ENCODE measurements at places on chromosomes 5 and 9.

- no peak for DNase-seq
These were observed 22.6 kb upstream of the RAPGEF1 start for GRCh38 chr9:131762356-131762932.

DNA sequence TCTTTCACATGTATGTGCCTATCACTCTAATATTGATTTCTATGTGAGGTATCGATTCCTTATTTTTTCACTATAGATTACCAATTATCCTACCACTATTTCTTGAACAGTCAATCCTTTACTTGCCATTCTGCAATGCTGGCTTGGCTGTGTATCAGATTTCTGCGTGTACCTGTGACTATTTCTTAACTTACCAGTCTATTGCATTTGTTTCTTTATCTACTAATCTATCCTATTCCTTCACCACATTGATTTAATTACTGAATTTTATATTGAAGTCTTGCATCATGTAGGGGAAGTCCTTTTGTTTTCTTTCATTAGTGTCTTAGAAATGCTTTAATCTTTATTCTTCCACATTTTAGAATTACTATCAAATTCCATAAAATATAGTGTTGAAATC is 684.8 kb downstream of the LRRC70 start:
- no peak for DNase-seq

DNA sequence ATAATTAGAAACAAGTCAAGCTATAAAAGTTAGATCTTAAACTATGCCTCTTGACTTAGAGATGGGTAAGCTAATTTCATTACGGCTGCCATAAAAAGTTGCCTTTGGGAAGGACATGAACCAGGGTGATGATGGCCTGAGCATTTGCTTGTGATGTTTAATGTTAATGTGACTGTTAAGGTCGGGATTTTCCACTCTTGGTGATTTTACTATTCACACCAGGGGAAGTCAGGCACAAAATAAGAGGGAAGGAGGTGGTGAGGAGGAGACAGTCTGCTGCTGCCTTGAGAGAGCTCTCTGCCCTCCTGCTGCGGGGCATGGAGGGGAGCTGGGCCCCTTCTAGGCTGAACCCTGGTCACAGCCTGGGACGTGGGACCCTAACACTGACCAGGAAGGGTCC is 34.4 kb downstream of the AHRR start:
- no peak for DNase-seq

DNA sequence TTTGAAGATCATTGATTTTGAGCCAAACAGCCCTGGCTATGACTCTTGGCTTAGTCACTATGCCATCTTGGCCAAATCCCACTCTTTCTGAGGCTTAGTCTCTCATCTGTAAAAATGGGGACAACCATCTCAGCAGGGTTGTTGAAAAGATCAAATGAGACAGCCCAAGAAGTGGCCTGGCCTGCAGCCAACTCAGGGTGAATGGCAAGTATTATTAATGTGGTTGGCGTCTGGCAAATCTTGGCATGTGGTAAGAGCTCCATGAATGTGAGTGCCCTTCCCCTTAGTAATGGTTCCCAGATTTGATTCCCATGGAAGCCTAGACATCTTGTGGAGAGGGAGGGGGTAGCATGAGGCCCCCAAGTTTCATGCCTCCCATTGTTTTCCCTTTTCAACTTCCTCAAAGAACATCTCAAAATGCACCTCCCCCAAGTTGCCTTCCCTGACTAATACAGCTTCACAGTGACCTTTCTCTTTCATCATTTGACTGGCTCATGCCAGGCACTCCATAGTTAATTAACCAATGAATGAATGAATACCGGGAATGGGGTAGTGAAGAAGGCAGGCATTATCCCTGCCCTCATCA is 11.8 kb upstream of the TGFBI start:
- DNase-seq, result peak; percentile 86

GRCh38 chr9:127938298-127938690 is 640 bp upstream of the DPM2 start:
- DNase-seq, result no peak

DNA sequence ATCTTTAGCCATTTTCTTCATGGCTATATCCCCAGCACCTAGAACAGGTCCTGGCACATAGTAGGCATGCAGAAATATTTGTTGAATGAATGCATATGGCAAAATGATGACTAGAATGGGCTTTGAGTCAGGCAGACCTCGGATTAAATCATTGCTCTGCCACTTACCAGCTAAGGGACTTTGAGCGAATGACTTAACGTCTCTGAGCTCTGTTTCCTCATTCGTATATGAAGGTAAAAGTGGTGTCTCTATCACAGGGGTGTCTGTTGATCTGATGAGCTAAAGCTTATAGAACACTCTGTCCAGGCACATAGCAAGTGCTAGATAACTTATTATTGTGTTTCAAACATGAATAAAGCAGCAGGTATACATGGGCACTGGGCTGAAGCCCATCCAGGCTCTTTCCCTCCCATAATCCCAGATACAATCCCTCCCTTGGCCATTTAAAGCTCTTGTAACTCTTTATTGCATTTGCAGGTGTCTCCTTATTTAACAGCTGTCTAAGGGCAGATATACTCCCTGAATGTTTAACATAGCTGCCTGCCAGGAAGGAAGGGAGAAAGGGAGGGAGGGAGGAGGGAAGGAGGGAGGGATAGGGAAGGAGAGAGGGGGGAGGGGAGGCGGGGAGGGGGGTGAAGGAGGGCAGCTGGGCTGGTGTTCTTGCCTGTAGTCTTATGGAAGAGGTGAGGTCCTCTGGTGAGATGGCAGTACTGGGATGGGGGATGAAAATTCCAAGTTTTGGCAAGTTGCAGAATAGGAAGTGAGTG is 23.2 kb upstream of the STXBP1 start:
- no peak for DNase-seq

DNA sequence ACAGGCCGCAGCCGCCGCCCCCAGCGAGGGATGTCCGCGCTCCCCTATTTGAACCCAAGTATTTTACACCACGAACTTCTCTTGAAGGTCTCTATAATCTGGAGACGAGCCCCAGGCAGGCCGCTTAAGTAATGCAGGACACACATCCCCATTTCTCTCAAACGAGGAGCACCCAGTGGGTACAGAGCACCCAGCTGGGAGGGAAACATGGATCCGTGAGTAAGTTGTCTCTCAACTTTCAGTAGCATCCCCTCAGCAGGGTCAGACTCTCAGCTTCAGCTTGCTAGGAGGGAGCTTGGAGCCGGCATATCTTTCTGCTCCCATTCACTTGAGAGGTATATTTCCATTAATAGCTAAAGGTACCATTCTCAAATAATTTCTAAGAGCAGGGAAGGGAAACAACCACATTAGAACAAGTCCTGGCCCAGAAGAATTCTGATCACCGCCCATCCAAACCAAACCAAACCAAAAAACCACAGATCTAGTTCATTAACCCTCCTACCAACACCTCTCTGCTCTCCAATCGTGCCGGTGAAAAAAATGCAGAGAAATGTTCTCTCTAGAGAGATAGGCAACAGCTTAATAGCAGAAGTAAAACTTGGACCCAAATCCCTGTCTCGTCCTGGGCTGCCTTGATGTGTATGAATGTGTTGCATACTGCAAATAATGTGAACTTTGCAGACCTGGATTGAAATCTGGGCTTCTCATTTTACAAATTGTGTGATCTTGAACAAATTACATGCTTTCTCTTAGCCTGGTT is 910 bp downstream of the TDRD7 start:
- no peak for DNase-seq

DNA sequence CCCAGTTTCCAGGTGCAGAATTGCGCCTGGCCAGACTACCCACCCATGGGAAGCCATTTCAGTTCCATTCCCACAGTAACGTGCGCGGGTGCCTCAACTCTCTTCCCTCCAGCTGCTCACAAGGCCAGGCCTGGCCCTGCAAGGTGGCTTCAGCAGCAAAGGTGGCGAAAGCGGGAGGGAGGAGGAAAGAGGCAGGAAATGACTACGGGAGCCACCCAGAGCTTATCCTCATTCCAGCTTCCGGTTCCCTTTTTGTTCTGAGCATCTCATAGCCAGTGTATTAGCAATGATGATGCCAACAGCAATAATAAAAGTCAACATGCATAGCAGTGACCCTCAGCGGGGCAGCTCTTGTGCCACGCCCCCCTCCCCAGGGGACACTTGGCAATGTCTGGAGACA is 101.5 kb upstream of the BOD1 start:
- no peak for DNase-seq

- no peak for DNase-seq
These were observed 35.5 kb upstream of the ADAMTSL1 start for GRCh38 chr9:18438300-18438925.

GRCh38 chr9:99169086-99169485 is 52.7 kb downstream of the ALG2 start:
- DNase-seq, result no peak

GRCh38 chr5:145433077-145433476 is 402.1 kb downstream of the PRELID2 start:
- DNase-seq, result no peak

DNA sequence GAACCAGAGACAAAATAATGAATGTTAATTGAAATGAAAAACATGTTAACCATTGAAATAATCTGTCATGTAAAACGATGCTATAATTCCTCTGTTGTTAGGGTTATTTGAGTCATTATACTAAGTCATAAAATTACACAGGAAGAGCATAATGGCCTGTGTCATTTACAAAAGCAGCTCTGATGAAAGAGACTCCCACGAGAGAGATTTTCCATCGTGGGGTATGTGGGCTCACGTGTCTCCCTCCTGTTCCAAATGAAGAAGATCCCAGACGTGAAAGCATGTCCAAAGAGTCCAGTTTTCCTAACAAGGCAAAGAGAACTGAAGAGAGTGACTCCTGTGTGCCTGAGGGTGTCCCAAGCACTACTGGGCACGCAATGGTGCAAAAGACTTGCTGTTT is 379.8 kb downstream of the SPOCK1 start:
- no peak for DNase-seq

DNA sequence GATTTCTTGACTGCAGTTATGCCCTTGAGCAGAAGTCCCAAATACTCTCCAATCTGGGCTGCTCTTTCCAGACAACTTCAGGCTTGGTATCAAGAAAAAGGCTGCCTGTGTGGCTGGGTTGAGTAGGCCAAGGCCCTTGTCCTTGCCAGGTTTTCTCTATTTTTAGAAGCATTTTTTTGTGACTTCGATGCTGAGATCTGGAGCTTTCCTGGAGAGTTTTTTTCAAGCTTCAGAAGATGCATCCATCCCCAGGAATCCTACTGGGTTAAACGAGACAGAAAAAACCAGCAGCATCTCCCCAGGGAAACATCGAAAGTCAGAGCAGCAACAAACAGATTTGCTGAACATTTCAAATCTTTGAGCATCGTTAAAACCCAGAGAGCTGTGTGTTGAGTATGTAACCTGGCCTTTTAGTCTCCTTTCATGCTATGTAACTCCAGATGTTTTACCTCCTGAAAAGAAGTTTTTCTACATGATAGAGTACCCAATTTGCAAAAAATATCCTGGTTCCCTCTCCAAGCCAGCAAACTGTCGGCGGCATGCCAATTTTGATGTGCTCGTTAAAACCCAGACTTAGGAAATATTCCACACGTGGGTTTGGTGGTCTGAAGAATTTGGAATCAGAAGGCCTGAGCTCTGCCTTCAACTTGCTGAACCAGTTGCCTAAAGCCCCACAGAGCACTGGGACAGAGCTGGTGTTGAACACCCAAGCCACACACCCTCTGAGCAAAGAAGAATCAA is 98.1 kb upstream of the ALDH1B1 start:
- DNase-seq, result no peak

- no peak for DNase-seq
These were observed 3.8 kb downstream of the IFNA1 start for GRCh38 chr9:21443849-21444625.

DNA sequence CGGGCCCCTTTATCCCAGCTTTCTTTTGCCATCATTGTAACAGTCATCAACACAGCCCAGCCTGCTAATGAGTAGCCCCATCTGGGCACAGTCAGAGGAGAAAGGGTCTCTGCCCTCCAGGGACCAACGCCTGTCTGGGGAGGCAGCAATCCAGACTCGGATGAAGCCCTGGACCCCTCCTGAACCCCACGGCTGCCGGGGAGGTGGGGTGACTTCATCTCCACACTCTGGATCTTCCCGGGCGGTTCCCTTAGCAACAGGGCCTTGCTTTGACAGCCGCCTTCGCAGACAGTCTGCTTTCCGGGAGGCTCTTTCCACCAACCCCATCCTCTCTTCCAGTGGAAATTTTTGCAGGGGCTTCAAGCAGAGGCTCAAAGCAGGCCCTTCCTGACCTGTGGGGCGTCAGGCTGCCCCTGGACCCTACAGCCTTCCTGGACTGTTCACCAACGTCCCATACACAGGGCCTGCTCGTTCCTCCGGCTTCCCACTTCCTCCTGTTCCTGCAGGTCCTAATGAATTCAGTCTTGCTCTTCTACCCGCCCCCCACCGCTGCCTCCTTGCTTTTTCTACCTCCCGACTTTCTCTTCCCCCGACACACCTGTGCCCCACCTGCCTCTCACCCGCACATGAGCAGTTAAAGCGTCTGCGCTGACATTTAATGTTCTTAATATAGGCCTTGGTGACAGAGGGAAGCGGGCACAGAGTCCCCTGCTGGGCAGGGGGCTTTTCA is 161.7 kb upstream of the MVB12B start:
- DNase-seq, result no peak

Data from ascending aorta (tissue), 2 donors.